ENCODE measurements at places on chromosomes 7 and 10. TPM values are rescaled to one million over a fixed set of nuclear protein-coding genes. Genes with fewer than 3 reads are reported as not detected.

GRCh38 chr7:137664846-137665245 lies 181.9 kb downstream of the DGKI start:
- H3K27ac ChIP-seq, result no peak overlapping the region
- no peaks in the 10 kb centered on the region for H3K27me3 ChIP-seq
- H3K4me3 ChIP-seq, result no peak overlapping the region
- no peak for DNase-seq

Gene ITPRID1
- total RNA-seq, result not detected

- no peaks in the 10 kb centered on the region for H3K4me1 ChIP-seq
- H3K4me3 ChIP-seq, result no peak overlapping the region
- no peak for DNase-seq
- no peaks in the 10 kb centered on the region for H3K36me3 ChIP-seq
These were observed 500.2 kb downstream of the DNAJB6 start for GRCh38 chr7:157837047-157837446.

Gene PTPRN2
- total RNA-seq, result 2.7 TPM

DNA sequence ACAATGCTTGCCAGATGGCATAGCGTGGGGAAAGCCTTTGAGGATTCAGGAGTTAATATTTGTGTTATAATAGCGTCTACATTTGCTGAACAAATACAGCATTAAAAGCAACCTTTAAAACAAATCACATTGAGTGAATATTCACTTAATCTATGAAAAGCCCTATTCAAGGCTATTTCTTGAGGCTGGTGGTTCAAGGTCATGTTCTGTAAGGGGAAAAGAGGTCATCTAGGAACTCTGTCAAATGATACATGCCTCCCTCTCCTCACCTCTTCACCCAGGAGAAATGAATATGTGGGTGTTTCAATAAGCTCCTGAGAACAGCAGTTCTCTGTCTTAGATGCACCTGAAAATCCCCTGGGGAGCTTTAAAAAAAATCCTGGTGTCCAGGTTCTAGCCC lies 303.0 kb downstream of the ELMO1 start:
- no peaks in the 10 kb centered on the region for H3K36me3 ChIP-seq
- H3K27ac ChIP-seq, result no peak overlapping the region
- no peaks in the 10 kb centered on the region for H3K27me3 ChIP-seq
- DNase-seq, result no peak

DNA sequence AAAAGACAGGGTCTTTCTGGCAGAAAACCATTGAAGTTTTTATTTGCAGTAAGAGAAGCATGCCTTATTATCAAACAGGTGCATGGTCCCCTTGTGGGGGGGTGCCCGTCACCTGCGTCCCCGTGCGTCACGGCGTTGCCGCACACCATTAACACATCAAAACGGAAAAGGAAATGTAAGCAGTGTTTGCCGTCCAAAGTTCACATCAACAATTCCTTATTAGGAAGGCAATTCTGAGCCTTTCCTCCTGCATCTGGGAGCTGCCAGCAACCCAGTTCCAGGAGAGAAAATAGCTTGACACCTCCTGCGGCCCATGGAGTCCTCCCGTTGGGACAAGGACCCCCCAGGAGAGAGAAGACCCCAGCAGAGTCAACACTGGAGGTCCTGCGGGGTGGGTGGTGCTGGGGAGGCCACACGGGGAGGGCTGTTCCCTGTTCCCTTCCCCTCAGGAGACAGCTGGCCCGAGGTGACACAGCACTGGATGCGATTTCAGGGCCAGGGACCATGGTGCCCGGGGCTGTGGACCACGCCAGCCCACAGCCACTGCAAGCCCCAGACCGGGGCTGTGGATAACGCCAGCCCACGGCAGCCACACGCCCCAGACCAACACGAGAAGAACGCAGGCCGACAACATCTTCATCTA lies 39.5 kb downstream of the DIP2C start:
- no peak for DNase-seq
- no peaks in the 10 kb centered on the region for H3K36me3 ChIP-seq
- H3K4me1 ChIP-seq, result peaks cover 40% of the 10 kb centered on the region
- H3K4me3 ChIP-seq, result peak overlapping the region; percentile 33
- H3K27ac ChIP-seq, result peak overlapping the region; percentile 86

Gene FAM237B
- total RNA-seq, result not detected

- no peak for DNase-seq
- no peaks in the 10 kb centered on the region for H3K36me3 ChIP-seq
- no peak overlapping the region for H3K27ac ChIP-seq
- no peaks in the 10 kb centered on the region for H3K27me3 ChIP-seq
- H3K4me1 ChIP-seq, result no peaks in the 10 kb centered on the region
These were observed 134.6 kb upstream of the TCF7L2 start for GRCh38 chr10:112815269-112816032.

Gene PRSS1
- not detected for total RNA-seq

Gene METTL27
- total RNA-seq, result not detected

GRCh38 chr7:120110169-120110568 lies 162.8 kb upstream of the KCND2 start:
- H3K27me3 ChIP-seq, result no peaks in the 10 kb centered on the region
- no peak overlapping the region for H3K4me3 ChIP-seq
- no peaks in the 10 kb centered on the region for H3K36me3 ChIP-seq

Gene CTAGE15
- not detected for total RNA-seq
